ENCODE measurements at places on chromosomes 12 and 14.

DNA sequence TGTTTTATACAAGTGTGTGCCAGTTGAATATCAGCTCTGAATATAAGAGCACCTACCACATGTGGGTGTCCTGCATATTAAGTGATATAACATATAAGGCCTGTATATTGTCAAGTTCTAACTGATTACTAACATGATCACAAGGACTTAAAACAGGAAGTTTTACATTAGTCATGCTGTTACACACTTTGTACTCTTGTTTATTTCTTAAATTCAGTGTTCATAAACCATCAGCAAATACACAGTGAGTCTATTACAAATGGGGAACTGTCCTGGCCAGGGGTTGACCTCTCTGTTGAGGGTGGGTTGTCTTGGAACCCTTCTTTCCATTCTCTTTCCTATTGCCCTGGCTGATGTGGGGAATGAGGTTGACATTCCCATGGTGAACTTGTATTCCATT is 19.1 kb downstream of the HELB start:
- no peak for DNase-seq

- DNase-seq = peak; percentile 5
Observed at GRCh38 chr12:102602521-102602920, 122.2 kb upstream of the IGF1 start.

- no peak for DNase-seq
Observed at GRCh38 chr14:33508126-33509062, 442.5 kb downstream of the EGLN3 start.

DNA sequence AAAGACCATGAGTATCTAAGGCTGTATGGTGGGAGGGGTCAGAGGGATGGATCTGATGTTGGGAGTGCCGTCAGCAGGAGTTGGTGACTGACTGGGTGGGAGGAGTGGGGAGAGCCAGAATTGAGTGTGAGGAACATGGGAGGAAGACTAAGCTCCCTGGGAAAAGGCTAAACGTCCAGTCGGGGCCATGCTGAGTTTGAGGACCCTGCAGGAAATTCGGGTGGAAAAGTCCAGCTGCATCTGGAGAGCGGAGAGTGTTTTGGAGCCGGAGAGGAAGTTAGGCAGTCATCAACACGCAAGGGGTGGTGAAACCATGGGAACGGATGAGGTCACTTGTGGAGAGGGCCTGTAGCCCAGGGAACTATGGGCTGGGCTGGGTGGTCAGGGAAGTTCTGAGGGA is 60.9 kb downstream of the ELK3 start:
- DNase-seq = no peak

GRCh38 chr12:64320611-64321010 is 69.9 kb downstream of the C12orf56 start:
- no peak for DNase-seq

DNA sequence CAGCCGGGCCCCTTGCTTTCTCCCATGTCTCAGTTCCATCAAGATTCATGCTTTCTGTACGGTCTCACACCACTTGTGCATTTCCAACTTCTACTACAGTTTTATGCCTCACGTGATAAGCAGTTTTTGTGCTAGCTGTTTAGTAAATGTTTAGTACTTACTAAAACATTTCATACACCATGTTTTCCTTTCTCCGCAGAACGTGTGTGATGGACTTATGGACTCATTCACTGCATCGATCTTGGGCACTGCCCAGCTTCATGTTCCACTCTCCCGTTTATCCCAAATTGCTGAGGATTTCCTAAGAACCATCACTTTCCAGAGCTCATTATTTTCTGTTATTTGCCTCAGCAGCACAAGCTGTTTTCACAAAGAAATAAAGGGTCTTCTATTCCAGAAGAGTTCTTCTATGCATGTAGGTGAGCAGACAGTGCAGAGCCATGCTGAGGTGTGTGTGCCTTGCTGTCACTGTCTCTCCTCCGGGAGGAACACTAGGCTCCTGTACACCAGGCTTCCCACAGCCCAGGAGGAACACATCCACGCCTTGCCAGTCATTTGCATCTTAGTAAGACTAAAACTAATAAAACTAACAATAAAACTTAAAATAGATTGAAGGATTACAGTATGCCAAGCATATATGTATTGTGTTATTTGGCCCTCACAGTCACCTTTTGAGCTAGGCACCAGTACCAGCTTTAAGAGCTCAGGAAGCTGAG is 90.3 kb upstream of the EEA1 start:
- no peak for DNase-seq

GRCh38 chr14:30252783-30253674 is 305.9 kb upstream of the G2E3 start:
- DNase-seq = no peak

DNA sequence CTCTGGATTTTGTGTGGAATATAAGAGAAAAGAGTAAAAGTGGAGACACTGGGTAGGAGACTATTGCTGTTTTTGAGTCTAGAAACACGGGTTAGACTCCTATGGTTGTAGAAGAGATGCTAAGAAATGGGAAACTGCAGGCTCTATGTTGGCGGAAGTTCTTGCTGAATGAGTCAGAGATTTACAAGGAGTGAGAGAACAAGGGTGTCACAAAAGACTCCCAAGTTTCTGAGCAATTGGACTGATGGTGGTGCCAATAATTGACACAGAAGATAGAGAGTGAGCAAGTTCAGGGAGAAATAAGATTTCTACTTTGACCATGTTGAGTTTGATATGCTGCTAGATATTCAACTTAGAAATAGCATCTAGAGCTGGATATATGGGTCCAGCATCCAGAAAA is 2.6 kb upstream of the PRKD1 start:
- no peak for DNase-seq

DNA sequence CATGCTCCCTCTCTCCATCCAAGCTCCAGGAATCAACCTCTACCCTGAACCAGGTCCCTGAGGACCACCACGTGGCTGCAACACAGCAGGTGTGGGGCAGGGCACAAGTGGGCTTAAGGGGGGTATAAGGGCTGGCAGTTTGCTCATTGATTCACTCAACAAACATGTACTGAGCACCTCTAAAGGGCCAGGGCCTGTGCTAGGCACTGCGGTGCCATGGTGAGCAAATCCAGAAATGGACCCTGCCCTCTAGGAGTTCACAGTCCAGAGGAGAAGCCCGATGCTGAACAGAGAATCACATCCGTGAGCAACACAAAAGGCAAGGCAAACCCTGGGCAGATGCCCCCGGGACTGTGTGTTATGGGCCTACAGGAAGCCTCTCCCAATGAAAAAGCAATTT is 6.5 kb upstream of the AQP2 start:
- DNase-seq = no peak

DNA sequence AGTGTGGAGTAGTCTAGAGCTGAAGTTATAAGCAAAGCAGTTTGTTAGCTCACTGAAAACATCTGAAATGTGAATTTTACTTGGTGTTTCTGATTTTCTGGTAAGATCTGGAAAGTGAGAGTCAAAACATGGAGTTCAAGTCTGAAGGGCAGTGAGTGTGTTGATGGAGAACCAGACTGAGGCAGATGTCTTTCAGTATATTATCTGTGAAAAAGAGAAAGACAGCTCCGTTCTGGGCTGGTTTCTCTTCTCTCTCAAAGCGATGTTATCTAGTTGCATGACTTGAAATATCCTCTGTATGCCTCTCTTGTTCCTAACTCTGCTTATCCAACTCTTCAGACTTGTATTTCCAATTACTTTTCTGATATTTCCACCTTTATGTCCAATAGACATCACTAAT is 381.9 kb upstream of the RGS6 start:
- DNase-seq = no peak

DNA sequence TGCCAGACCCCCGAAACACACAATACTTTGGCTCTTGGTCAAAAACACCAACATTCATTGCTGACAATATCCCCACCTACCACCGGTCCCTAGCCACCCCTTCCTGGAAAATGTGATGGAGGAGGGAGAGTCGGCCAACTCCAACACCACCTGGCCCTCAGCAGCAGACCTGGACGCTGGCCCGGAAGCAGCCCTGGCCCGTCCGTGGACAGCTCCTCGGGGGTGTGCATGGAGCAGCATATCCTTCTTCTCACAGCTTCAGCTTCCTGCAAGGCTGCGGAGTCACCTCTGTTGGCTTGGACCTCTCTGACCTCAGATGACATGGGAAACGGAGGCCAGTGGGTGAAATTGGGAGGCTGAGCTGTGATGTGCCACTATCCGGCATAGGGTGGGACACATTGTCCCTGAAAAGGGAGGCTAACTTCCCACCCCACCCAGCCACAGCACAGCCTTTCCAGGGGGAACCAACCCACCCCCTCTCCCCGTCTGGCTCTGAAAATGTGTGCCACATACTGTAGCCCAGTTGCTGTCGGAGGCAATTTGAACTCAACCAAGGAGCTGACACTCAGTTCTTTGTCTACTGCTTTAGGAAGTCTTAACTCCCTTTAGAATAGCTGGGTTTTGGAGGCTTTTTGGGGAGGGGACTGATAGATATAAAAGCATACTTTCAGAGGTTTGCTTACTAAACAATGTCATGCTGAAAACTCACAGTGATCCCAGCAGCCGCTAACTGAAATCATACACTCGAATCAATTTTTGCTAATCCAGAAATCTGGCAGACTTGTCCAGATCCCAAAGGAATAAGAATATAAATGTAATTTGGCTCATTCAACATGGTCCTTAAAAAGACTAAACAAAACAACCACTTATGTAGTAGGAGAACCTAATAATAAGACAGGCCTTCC is 43.1 kb upstream of the LTA4H start:
- no peak for DNase-seq

DNA sequence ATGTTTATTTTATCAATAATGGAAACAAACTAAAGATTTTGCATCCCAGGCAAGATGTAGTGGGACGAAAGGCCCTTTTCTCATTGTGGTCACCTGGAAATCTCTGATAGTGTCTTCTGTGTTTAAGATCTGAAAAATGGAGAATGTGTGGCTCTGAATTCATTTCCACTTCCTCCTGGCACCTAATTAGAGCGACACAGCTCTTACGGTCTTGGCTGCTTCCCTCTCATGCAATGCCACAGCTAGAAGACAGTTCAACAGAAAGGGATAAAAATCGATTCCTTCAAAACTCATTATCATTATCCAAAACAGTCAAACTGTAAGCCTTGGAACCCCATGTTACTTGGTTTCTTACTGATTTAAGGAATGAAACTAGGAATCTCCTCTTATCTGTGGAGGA is 9.3 kb downstream of the ST8SIA1 start:
- DNase-seq = no peak

DNA sequence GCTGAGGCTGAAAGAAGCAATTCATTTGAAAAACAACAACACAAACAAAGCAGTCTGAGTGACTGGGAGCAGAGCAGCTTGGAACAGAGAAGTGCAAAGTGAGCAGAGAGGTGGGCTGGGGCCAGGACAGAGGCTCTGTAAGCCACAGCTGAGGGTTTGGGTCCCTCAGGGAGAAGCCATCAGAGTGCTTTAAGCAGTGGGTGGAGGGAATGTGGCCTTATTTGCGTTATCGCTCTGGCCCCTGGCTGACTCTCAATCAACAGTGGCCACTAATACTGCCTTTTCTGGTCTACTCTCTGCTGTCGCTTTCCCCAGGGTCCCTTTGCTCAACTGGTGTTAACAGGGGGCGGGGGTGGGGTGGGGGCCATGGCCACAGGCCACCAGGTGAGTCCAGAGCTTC is 44.2 kb downstream of the IRF2BPL start:
- DNase-seq = no peak

Data from right renal pelvis (tissue), 4 donors.